ENCODE measurements at places on chromosomes 5 and 9. TPM values are rescaled to one million over a fixed set of nuclear protein-coding genes. Genes with fewer than 3 reads are reported as not detected.

Gene LHX6
- total RNA-seq = 0.10 TPM

Gene PCSK1
- not detected for total RNA-seq

Gene MARCHF3
- 11.8 TPM for total RNA-seq

Gene SPINK13
- not detected for total RNA-seq

Gene PCDHB4
- not detected for total RNA-seq

Gene KIF24
- total RNA-seq = 4.5 TPM

Gene ENTREP1
- not detected for total RNA-seq

Gene TBC1D2
- 2.5 TPM for total RNA-seq

Gene AQP3
- 7.2 TPM for total RNA-seq

Gene VCP
- 226 TPM for total RNA-seq

Gene TERT
- 13.1 TPM for total RNA-seq

DNA sequence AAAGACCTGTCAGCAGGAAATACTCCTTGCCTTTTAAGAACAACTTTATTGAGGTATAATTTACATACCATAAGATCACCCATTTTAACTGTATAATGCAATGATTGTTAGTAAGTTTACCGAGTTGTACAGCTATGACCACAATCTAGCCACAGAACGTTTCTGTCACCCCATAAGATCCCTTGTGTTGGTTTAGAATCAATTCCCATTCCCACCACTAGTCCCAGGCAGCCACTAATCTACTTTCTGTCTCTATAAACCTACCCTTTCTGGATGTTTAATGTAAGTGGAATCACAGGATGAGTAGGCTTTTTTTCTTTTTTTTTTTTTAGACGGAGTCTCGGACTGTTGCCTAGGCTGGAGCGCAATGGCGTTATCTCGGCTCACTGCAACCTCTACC is 4.4 kb downstream of the GPR107 start:
- no peak for DNase-seq

- no peak for DNase-seq
These were observed 35.9 kb downstream of the FBXW2 start for GRCh38 chr9:120757026-120757913.

GRCh38 chr9:90458485-90458884 is 184.1 kb downstream of the DIRAS2 start:
- DNase-seq = no peak

DNA sequence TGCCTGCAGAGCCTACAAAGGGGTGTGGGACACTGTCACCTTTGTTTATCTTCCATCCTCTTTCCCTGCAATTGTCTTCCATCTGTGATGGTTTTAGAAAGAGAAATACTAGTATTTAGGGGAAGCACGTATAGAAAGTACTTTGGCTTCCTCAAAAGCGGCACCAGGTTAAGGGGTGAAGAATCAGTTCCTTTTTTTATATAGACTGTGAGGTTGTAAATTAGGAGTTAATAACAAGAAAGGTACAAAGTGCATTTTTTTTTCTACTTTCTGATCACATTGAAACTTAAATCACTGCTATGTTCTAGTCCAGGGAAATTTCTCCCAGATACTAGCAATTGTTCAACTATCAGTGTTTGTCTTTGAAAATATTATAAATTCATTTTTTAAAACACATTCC is 219.3 kb downstream of the CEMIP2 start:
- DNase-seq = no peak

DNA sequence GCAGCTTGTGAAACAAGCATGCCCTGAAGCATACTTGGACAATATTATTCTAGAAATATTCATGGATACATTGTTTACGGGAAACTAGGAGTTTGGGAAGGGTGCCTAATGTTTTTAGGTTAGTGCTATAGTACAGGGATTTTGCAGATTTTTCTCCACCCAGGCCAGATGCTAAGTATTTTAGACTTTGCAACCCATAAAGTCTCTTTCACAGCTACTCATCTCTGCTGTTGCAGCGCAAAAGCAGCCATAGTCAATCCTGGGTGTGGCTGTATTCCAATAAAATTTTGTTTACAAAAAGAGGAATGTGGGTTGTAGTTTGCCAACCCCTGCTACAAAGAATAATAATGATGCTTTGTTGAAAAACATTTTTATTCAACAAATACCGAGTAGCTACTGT is 106.2 kb downstream of the CEMIP2 start:
- no peak for DNase-seq

- DNase-seq = no peak
These were observed 197.0 kb downstream of the AOPEP start for GRCh38 chr9:94923326-94924089.

GRCh38 chr9:91234523-91234922 is 127.2 kb downstream of the AUH start:
- peak; percentile 37 for DNase-seq

GRCh38 chr5:179301796-179302195 is 43.5 kb downstream of the ADAMTS2 start:
- no peak for DNase-seq

- DNase-seq = no peak
These were observed 3.6 kb upstream of the DRD1 start for GRCh38 chr5:175447571-175447970.

DNA sequence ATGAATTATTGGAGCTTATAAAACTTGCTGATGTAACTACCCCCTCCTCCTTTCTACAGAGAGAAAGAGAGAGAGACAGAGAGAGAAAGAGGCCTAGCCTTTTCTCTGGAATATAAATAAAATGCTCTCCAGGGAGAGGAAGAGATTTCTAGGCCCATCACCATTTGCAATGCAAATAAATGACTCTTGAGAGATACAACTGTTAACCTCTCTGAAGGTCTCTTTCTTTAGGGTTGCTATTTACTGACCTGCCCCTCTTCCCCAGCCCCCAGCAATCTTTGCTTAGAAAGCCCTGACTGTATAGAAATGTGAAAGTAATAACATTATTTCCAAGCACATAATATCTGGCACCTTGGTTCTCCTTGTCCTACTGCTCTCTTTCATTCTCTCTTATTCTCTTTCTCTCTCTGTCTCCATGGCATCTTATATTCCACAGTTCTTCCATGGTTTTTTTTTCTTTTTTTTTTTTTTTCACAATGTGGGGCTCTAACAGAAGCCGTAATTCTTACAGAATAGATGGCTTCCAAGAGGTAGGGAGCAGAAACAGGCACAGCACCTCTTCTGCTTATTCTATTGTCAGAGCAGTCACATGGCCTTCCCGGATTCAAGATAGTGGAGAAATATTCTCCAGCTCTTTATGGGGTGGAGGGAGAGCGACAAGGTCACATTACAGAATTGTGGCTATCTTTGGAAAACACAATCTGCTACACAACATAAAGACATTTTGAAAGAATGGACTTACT is 1087.9 kb upstream of the NUDT12 start:
- no peak for DNase-seq

GRCh38 chr5:6287176-6287575 is 91.2 kb downstream of the MED10 start:
- no peak for DNase-seq

DNA sequence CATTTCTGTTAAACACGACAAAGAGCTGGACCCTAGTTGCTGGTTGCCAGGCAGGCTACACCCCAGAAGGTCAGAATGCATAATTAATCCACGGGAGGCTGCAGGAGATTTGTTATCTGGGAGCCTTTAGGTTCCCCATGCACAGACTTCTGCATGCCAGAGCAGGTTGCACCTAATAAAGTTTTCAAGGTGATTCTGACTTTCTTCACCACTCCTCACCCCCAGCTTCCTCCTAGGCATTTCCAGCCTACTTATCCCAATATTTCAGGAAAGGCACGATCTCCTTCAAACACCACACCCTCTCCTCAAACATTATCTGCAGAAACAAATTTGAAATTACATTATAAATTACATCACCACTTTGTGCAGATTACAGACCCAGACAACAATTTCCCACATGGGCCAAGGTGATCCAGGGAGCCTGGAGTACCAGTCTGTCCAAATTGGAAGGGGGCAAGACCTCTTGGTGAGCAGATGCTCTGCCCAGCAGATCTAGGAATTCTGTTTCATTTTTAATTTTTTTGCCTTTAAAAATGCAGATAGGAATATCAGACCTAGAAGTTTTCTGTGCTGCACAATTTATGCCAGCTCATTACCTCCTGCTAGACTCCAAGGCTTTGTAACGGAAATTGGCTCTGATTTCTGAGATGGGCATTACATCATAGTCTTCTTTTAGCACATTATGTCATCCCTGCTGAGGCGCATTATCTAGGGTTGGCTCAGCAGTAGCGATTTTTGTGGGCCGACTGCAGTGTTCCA is 363.4 kb upstream of the SLC30A5 start:
- DNase-seq = no peak

- DNase-seq = no peak
These were observed 11.7 kb downstream of the BICD2 start for GRCh38 chr9:92752812-92753404.
